GM23338 (cell line): ENCODE measurements at places on chromosomes 7 and 10. TPM values are rescaled to one million over a fixed set of nuclear protein-coding genes. Genes with fewer than 3 reads are reported as not detected.
A peak's percentile ranks its signal among the peaks of the same experiment; 100 is the strongest.

GNAT3 gene
- not detected in 2 replicates for total RNA-seq

DNA sequence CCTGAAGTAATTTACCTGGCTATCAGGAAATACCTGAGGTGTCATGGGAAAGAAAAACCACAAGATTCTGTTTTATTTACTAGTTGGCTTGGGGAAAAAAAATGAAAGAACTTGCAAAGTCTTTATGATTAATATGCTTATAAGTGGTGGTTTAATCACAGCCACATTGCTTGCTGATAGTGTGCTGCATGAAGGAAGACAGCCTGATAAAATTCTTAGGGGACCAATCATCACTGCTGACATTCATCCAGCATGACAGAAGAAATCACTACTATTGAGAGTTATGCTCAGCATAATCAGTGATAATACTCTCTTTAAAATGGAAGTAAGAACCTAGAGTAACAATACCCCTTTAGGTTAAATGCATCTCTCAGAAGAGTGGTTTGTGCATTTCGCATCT lies 150.2 kb upstream of the LRRN3 start:
- no peak for DNase-seq

DNA sequence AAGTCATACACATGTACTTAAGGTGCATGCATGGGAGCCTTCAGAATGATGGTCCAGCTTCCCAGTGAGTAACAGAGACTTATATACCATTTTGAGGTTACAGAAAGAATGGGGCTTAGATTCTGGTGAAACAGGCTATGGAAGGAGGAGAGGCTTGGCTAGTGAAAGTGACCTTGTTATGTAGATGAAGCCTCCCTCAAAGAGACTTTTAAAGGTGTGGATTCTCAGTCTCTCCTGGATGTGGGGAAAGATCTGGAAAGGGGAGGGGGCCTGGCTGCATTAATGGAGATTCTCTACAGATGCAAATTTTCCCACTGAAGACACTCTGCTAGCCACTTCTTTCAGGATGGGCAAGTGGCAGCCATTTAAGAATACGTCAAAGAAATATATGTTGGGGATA lies 5.5 kb downstream of the RASSF4 start:
- no peak for DNase-seq

DNA sequence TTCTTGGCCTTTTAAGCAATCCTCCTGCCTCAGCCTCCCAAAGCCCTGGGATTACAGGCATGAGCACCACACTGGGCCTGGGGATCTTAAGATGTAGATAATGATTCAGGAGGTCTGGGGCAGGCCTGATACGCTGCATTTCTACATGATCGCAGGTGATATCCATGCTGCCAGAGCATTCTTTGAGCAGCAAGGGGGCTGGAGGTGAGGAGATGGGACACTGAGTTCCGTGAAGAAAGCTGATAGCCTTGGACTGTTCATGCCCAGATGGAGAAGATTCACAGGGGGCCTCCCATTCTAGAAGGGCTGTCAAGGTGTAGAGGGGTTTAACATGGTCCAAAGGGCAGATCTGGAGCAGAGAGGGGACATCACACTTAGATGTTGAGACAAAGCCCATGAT lies 480.3 kb downstream of the RPS24 start:
- no peak for DNase-seq

DNA sequence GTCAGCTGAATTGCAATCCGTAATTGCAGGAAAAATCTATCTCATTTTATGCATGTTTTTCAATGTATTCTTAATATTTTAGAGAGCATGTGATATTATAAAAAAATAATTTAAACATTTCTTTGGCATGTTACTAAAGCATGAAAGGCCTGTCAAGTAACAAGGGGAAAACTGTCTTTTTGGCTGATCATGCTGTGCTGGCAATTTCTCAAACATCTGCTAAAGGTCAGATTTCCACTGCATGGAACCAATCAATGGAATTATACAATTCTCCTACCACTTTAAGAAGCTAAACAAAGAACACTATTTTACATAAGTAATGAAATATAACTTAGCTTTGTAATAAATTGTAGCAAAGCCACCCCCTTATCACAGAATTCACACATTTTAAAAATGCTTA lies 49.4 kb downstream of the JMJD1C start:
- DNase-seq = no peak

DNA sequence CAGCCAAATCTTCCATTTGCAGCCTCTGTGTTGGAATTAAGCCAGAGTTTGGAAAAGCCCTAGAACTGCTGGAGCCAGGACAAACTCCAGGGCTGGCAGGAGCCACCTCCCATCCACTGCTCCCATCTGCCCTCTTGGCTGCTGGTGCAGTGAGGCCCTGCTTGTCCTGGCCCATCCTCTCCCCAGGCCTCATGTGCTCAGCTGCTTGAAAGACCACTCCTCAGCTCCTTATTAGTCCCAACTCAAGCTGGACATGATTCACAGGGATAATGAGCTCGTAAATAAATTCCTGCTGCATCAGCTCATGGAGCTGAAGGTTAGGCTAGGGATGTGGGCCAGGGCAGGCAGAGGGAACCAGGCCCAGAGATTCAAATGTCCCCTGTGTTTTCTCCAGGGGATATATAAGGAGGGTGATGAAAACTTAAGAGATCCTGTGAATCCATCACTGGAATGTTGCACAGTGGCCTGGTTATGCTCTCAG lies 282.8 kb downstream of the RPS24 start:
- no peak for DNase-seq

DNA sequence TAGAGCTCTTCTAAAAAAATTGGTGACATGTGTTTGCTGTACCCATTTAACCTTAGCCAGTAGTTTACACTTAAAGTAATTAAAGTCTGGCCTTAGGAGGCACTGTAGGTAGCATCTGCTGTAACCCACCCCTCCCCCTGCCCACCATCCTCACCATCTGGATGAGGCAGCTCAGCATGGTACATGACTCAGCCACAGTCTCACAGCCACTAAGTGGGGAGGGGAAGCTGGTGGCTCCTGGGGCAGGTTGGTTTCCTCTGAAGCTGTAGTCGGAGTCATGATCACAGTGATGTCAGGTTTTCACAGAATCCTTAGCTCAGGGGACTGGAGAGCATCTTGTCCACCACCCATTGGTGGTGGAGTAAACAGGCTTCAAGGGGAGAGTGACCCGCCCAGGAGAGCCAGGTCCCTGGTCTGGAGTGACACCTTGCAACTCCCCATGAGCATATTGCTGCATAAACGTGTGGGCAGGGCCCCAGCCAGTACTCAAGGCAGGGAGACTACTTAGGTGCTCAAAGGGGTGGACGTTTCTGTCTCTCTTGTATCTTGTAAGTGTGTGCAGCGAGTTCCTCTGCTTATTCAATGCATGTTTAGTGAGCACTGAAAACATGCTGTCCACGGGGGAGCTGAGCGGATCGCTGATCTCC lies 125.9 kb downstream of the GRK5 start:
- DNase-seq = no peak

GRCh38 chr10:773562-774161 lies 84.2 kb upstream of the DIP2C start:
- no peak for DNase-seq

C10orf67 gene
- not detected in 2 replicates for total RNA-seq

EN2 gene
- total RNA-seq = not detected in 2 replicates

GRCh38 chr7:114021135-114021534 lies 102.3 kb upstream of the PPP1R3A start:
- no peak for DNase-seq

ZNF655 gene
- 55.8 and 61.3 TPM in 2 replicates for total RNA-seq

- DNase-seq = peak; percentile 20
These were observed 26.3 kb upstream of the ITGB8 start for GRCh38 chr7:20304366-20304765.

- no peak for DNase-seq
These were observed 592.1 kb downstream of the DNAJB6 start for GRCh38 chr7:157928808-157929425.

ACHE gene
- 1.5 and 3.7 TPM in 2 replicates for total RNA-seq

DNA sequence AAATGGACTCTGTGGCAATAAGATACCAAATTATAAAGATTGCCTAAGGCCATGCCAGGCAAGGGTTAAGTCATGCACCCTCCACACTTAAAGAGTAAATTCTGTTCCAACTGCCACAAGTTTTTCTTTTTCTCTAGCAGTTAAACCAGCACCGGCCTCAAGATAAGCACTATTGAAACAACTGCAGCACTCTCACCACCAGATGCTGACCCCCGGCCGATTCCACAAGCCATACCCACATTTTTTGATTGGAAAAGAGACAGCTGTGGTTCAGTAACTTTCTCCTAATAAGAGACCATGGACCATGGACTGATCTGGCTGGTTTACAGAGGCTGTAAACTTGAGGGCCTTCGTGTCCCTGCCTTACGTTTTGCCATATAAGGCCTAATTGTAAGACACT lies 44.9 kb downstream of the GRM8 start:
- no peak for DNase-seq

DNA sequence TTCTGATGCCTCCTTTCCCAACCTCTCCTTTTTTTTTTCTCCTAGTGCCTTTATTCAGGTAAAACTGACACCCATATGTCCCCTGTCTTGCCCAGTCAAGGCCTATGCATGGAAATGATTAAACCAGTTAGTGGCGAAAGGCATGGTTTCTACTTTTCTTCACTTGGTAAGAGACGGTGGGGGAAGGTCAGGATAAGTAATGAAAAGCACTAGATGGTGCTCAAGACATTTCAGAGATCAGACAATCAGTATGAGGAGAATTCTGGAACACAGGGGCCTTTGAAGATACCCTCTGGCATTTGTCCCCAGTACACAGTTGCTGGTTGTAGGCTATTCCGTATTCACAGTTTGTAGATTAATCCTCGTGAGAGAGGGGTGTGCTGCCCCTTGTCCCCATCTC lies 121.2 kb downstream of the RTKN2 start:
- DNase-seq = no peak

- no peak for DNase-seq
These were observed 540.7 kb downstream of the DNAJB6 start for GRCh38 chr7:157877298-157878090.

SUGCT gene
- 2.1 and 5.6 TPM in 2 replicates for total RNA-seq

DNA sequence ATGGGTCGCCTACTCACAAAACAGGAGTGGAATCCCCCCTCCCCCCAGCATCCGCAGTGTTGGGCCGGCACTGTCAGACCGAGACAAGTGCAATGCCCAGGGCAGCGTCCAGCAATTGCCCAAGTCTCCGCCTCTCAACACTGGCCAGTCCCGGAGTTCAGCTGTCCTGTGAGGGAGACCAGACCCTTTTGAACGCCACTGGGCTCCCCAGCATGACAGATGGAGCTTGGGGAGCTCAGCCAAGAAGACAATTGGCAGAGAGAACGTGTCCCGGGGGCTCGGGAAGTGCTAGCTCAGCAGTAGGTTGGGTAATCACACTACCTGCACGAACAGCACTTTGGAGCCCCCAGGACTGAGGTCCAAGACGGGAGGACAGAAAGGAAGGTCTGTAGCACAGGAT lies 4.7 kb downstream of the COPS6 start:
- no peak for DNase-seq

DNA sequence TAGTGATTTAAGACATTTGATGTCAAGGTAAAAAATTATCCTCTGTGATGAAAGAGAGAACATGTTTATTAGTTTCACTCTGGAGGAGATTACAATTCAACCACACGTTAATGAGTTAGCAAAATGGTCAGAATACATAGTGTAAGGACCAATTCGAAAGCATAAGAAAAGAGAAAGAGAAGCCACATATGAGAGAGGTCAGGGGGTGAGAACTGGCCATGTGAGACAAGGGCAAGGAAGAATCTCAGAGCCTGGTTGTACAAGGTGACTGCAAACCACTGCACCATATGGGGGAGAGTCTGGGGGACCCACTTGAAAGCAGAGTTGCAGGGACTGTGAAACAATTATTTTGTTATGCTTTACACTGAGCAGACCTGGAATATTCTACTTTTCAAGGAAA lies 27.7 kb upstream of the BET1 start:
- DNase-seq = no peak

SLC39A12 gene
- not detected in 2 replicates for total RNA-seq

HOXA7 gene
- not detected in 2 replicates for total RNA-seq

GRCh38 chr7:105354383-105354782 lies 34.3 kb downstream of the SRPK2 start:
- DNase-seq = no peak

GIMAP8 gene
- total RNA-seq = not detected in 2 replicates

MAT1A gene
- 6.5 and 8.0 TPM in 2 replicates for total RNA-seq
